ENCODE measurements at places on chromosomes 1 and 21.

- no peak for DNase-seq
Observed at GRCh38 chr1:117169871-117170596, 40.7 kb downstream of the VTCN1 start.

- DNase-seq, result no peak
Observed at GRCh38 chr1:72137656-72138055, 144.7 kb downstream of the NEGR1 start.

DNA sequence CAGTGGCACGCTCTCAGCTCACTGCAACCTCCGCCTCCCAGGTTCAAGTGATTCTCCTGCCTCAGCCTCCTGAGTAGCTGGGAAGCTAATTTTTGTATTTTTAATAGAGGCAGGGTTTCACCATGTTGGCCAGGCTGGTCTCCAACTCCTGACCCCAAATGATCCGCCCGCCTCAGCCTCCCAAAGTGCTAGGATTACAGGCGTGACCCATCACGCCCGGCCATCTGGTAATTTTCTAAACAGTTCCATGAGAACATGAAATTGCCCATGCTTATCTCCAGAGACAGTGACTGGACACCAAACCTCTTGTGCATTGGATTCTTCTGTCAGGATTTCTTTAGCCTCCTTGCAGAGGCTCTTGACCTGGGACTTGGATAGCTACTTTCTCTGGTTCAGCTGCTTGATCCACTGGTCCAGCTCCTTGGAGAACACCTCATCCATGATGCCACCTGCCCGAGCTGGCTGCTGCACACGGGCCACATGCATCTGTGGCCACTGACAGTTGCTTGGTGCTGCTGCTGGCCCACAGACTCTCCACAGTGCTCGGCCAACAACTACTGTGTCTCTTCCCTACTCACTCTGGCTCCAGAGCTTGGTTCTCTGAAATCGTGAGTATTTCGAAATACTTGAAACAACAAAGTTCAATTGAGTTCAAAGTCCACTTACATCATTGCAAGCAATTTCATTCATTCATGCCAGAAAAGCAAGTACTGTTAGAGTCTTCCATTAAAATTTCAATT, 40.0 kb upstream of the CTPS1 start:
- peak; percentile 64 for DNase-seq

GRCh38 chr1:172670791-172671190, 11.9 kb downstream of the FASLG start:
- DNase-seq, result no peak

DNA sequence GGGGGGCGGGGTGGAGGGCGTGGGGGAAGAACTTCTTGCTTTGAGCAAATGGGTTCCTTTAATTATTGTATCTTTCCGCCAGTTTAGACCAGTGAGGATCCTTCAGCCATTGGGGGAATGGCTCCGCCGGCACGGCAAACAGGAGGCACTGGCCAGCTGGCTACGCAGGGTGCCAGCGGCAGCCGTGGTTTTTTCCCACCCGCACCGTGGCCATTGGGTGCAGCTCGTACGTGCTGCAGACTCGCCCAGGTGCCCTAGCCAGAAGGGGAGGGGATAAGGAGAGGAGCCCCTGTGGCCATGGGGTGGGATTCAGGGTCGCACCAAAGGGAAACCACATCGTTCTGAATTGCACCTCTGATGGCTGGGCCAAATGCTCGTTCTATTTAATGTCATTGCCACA, 65.6 kb downstream of the RGSL1 start:
- DNase-seq, result no peak

DNA sequence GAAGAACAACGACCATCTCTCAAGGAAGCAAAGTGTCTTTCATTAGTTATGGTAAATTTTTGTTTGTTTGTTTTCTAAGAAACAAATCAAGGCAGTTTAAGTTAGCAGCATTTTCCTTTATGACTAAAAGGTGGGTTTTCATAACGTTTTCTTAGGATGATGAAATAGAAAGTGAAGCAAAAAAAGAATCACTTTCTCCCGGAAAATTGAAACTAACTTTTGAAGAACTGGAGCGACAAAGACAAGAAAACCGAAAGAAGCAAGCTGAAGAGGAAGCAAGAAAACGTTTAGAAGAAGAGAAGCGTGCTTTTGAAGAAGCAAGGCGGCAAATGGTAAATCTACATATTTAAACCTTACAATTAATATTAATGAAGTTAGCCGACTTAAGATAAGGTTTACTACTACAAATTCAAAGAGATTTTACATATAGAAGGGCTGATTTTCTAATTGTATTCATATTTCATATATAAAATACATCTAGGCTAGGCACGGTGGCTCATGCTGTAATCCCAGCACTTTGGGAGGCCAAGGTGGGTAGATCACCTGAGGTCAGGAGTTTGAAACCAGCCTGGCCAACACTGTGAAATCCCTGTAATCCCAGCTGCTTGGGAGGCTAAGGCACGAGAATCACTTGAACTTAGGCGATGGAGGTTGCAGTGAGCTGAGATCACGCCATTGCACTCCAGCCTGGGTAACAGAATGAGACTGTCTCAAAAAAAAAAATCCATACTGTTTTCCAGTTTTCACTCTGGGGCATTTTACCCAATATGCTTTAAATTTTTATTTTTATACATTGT, 38.3 kb downstream of the NEXN start:
- DNase-seq, result peak; percentile 89

GRCh38 chr1:39650431-39650830, 11.0 kb upstream of the HEYL start:
- no peak for DNase-seq

DNA sequence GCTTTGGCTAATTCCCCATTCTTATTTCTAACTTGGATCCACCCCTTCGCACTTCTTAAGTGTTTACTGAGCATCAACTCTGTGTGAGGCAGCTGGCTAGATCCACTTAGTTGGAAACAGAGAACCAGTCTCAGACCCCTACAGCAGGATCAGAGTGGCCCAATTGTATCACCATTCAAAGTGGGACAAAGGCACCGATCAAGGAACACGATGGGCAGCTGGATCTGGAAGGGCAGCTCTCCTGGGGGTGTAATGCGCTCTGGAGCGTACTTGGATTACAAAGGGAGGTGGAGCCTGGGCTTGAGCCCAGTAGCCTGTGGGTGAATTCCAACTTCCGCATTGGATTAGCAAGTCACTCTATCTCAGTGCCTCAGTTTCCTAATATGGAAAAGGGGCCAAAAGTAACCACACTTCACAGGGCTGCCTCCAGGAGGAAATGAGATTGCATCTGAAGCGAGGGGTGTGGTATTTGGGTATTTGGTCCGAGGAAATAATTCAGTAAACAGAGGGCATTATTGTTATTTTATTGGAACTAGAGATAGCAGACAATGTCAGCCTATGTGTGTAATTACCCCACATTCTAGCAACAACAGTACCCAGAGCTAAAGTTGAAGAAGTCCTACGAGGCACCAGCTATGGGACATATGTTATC, 11.9 kb downstream of the ECE1 start:
- DNase-seq, result no peak

DNA sequence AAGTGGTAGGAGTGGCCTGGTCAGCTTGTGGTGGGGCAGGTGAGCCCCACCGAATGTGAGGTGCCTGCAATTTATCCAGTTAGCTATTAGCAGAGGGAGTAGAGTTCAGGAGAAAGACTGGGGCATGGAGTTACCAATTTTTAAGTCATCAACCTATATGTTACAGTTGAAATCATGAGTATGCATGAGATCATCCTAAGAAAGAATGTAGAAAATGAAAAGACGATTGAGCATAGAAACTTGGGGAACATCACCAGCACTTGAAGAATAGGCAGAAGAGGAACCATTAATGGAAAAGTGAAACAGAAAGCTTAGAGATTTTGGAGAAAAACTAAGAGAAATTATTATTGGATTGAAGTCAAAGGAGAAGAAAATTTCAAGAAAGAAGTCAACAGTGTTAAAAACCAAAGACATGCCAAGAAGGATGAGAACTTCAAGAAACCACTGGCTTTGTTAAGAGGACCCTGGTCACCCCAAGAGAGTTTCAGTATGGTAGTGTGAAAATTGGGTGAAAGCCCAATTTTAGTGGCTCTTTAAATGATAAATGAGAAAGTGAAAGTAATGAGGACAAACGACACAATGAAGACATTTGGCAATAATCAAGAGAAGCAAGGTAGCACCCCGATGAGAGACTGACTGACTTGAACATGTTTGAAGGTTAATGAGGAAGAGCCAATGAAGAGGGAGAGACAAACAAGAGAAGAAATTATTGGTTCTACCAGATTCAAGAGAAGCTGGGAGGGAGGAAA, 36.7 kb downstream of the DNASE2B start:
- peak; percentile 76 for DNase-seq

DNA sequence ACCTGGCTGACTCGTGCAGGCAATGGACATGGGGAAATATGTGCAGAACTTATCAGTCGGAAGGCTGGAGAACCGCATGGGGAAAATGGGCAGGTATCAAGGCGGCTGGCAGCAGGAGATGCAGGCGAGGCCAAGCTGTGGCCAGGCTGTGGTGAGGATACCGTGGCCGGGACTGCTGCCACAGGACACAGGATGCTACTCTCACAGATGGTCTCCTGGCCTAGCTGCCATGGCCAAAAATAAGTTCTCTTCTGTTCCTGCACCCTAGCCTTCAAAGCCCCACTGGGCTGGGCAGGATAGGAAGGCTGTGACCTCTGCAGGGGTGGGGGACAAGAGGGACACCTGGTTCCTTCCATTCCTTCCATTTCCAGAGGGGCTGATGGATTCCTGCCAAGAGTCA, 26.4 kb downstream of the TEX35 start:
- DNase-seq, result no peak

GRCh38 chr1:46302641-46303037, 777 bp downstream of the LRRC41 start:
- peak; percentile 45 for DNase-seq

- no peak for DNase-seq
Observed at GRCh38 chr1:17121881-17122280, 2.6 kb upstream of the PADI2 start.

DNA sequence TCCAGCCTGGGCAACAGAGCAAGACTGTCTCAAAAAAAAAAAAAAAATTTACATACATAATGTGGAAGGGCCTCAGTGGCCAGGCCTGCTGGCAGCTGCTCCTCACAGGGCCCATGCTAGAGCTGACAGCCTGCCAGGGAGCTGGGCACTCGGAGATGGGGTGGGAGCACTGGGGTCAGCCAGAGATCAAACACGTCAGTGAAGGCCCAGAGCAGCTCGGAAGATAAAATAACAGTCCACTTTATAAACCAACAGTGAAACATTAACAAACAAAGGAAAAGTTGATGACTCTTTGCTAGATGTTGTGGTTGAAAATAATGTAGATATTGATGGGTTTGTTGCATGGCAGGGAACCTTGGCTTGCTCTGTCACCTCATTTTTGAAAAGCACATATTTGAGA, 42.7 kb downstream of the ATP5PF start:
- no peak for DNase-seq

- no peak for DNase-seq
Observed at GRCh38 chr21:38327984-38328383, 71.2 kb downstream of the KCNJ15 start.

GRCh38 chr1:24890887-24891286, 39.2 kb downstream of the RUNX3 start:
- peak; percentile 56 for DNase-seq

GRCh38 chr1:24415910-24416665, 486 bp downstream of the NIPAL3 start:
- peak; percentile 22 for DNase-seq

- no peak for DNase-seq
Observed at GRCh38 chr1:99472893-99473292, 173.0 kb upstream of the PALMD start.

DNA sequence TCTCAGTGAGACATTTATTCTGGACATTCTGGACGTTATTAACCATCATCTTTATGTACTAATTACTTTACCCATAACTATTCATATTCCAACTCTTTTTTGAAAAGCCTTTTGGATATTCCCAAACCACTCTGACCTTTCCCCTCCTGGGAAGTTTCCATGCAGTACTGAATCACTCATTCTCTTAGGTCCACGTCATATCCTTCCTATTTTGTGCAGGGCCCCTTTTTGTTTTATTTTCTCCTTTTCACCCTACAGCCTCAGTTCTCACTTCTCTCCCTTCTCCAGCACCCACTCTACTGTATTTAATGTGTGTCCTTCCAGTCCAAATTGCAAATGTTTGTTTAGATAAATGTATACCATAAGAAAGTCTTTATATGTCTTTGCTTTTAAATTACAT, 16.4 kb upstream of the ATP1A1 start:
- DNase-seq, result peak; percentile 55

- DNase-seq, result no peak
Observed at GRCh38 chr1:19353596-19353995, 41.5 kb downstream of the SLC66A1 start.
